Activated naive CD4-positive, alpha-beta T cell treated with anti-CD3 and anti-CD28 coated beads, Interleukin-2, amount 10 ng/mL, durations not matched to agents 7 days and 5 days (primary cell): ENCODE measurements at places on chromosomes 2 and 18.

GRCh38 chr2:101518578-101519492 lies 43.9 kb upstream of the RFX8 start:
- H3K27ac ChIP-seq: no peak overlapping the region
- H3K27me3 ChIP-seq: peaks cover 7% of the 10 kb centered on the region
- no peak overlapping the region for H3K4me3 ChIP-seq
- DNase-seq: no peak
- peaks cover 5% of the 10 kb centered on the region for H3K36me3 ChIP-seq
- peaks cover 36% of the 10 kb centered on the region for H3K4me1 ChIP-seq

GRCh38 chr18:52537261-52537660 lies 197.3 kb downstream of the DCC start:
- no peaks in the 10 kb centered on the region for H3K36me3 ChIP-seq
- H3K27ac ChIP-seq: no peak overlapping the region
- no peaks in the 10 kb centered on the region for H3K4me1 ChIP-seq
- DNase-seq: no peak
- no peak overlapping the region for H3K4me3 ChIP-seq

- H3K27ac ChIP-seq: no peak overlapping the region
- no peak for DNase-seq
- H3K4me3 ChIP-seq: no peak overlapping the region
- H3K27me3 ChIP-seq: peaks cover 3% of the 10 kb centered on the region
These were observed 166.9 kb downstream of the CDCA7 start for GRCh38 chr2:173521450-173522192.

- no peak overlapping the region for H3K27ac ChIP-seq
- H3K4me1 ChIP-seq: peaks cover 33% of the 10 kb centered on the region
- H3K4me3 ChIP-seq: no peak overlapping the region
- H3K27me3 ChIP-seq: peaks cover 3% of the 10 kb centered on the region
- H3K36me3 ChIP-seq: no peaks in the 10 kb centered on the region
- no peak for DNase-seq
These were observed 21.0 kb upstream of the STAT4 start for GRCh38 chr2:191171708-191172355.

GRCh38 chr2:98036349-98037000 lies 40.7 kb upstream of the TMEM131 start:
- H3K4me1 ChIP-seq: no peaks in the 10 kb centered on the region
- H3K27ac ChIP-seq: no peak overlapping the region
- H3K36me3 ChIP-seq: no peaks in the 10 kb centered on the region

DNA sequence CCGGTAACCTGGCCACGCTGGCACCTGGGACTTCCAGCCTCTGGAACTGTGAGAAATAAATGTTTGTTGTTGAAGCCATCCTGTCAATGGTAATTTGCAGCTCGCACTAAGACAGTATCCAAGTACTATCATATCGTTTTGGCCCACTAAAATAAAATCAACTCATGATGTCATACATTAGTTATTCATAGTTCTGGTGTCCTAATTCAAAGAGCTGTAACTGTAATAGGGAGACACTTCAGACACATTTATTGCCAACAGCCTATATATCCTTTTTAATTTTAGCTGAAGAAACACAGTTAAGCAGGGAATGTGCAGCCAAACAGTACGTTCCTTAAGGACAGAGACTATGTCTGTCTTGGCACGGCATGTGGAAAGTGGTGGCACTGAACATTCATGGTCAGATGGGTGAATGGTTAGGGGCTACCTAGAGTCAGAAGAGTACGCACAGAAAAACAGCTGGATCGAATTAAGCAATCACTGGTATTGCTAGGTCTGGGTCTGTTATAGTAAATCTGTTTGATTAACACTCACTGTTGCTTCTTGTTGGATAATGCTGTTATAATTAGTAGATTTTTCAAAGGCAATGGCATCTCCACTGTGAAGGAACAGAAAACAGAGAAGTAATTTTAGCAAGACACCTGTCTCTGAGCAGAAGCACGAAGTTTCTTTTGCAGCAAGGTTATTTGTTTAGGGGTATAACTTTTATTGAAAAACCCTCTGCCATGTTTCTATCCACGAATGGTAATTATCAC lies 41.3 kb upstream of the CREG2 start:
- no peak overlapping the region for H3K27ac ChIP-seq
- no peak for DNase-seq
- H3K27me3 ChIP-seq: peaks cover 8% of the 10 kb centered on the region

GRCh38 chr2:49261781-49262180 lies 107.5 kb upstream of the FSHR start:
- no peak for DNase-seq
- H3K36me3 ChIP-seq: no peaks in the 10 kb centered on the region
- H3K4me1 ChIP-seq: no peaks in the 10 kb centered on the region
- H3K4me3 ChIP-seq: no peak overlapping the region
- no peaks in the 10 kb centered on the region for H3K27me3 ChIP-seq
- H3K27ac ChIP-seq: no peak overlapping the region

GRCh38 chr2:194455358-194455757 lies 1201.7 kb upstream of the SLC39A10 start:
- H3K4me1 ChIP-seq: no peaks in the 10 kb centered on the region
- no peaks in the 10 kb centered on the region for H3K27me3 ChIP-seq
- H3K36me3 ChIP-seq: no peaks in the 10 kb centered on the region
- H3K27ac ChIP-seq: no peak overlapping the region

DNA sequence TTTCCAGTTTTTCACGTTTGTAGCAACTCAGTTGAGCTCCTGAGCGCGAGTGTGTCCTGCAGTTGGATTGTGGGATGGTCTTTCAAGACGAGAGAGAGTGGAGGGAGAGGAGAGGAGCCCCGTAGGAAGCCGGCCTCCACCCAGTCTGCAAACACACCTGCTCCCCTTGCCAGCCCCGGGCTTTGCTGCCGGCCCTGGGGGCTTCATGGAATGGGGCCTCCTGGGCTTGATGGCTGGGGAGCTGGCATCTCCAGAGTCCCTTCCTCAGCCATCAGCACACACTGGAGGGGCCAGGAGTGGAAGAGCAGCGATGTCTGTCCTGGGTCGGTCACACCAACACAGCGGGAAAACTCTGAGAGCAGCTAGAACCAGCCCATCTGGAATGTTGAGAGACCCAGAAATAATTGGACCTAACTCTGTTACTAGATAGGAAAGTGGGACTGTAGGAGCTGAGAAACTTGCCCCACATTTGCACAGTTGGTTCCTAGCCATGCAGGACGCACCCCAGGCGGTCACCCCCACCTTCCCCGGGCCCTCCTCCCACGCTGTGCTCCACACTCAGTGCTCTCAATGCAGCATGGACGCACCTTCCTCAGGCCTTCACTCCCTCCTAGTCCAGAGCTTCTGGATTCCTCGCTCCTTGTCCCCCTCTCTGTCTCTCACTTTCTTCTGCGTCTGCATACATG lies 69.6 kb downstream of the PTGR3 start:
- no peak for DNase-seq
- H3K27me3 ChIP-seq: peaks cover 4% of the 10 kb centered on the region
- H3K4me1 ChIP-seq: no peaks in the 10 kb centered on the region
- no peak overlapping the region for H3K27ac ChIP-seq
- H3K4me3 ChIP-seq: no peak overlapping the region

GRCh38 chr2:65354773-65355172 lies 77.6 kb downstream of the SPRED2 start:
- H3K27me3 ChIP-seq: no peaks in the 10 kb centered on the region
- no peak overlapping the region for H3K27ac ChIP-seq
- H3K4me3 ChIP-seq: no peak overlapping the region
- peaks cover 2% of the 10 kb centered on the region for H3K36me3 ChIP-seq

GRCh38 chr2:39772086-39772811 lies 6.8 kb downstream of the THUMPD2 start:
- no peak overlapping the region for H3K4me3 ChIP-seq
- no peaks in the 10 kb centered on the region for H3K27me3 ChIP-seq
- H3K27ac ChIP-seq: no peak overlapping the region
- peaks cover 34% of the 10 kb centered on the region for H3K4me1 ChIP-seq
- no peak for DNase-seq
- peaks cover 31% of the 10 kb centered on the region for H3K36me3 ChIP-seq

DNA sequence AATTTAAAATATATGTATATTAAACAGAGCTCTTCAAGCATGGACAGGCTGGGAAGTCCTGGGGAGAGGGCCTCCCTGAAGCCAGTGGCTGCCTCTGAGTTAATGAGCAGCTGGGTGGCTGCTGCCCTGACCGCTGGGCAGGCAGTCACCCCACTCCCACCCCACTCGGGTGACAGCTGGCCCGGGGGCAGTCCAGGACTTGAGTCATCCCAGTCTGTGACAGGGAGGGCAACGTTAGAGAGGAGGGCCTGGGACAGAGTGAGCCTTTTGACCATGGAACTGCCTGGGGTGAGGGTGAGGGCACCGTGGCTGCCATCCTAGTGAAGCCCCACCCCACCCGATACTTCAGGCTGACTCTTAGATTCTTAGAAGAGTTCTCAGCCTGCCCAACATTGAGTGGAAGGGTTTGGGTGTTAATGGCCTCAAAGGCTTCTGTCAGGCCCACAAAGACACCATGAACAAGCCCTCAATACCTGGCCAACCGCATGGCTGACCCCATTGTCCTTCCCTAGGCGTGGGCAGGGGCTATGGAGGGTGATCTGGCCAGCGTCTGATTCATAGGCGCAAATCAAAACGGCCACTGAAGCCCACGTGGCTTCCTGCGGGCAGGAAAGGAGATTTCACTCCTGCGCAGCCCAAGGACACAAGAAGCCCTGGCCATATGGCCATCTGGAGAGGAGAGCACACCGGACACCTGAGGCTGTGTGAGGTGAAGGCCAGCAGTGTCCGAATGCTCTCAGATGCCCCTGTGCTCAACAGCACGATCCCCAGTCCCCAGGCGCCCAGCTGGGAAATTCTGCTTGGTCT lies 47.5 kb downstream of the MRPS5 start:
- DNase-seq: no peak
- peaks cover 5% of the 10 kb centered on the region for H3K27me3 ChIP-seq
- H3K4me3 ChIP-seq: peak overlapping the region; percentile 95
- peaks cover 74% of the 10 kb centered on the region for H3K4me1 ChIP-seq
- peaks cover 35% of the 10 kb centered on the region for H3K36me3 ChIP-seq

DNA sequence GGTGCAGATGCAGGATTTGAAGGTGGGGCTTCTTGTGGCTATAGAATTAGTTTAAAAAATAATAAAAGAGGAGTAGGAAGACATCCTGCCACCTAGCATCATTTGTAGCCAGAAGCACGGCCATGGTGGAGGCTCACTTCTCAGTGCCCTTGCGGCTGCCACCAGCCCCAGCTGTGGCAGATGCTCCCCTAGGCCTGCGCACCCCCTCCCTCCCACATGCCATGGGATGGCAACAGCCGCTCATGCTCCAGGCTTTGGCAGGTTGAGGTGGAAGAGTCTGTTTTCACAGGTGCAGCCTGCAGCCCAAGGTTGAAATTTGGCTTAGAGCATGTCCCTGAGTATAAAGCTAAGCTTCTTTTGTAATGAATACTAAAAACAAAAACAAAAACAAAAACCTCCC lies 96.4 kb downstream of the GATA6 start:
- H3K27ac ChIP-seq: no peak overlapping the region
- H3K4me3 ChIP-seq: no peak overlapping the region
- no peaks in the 10 kb centered on the region for H3K36me3 ChIP-seq
- DNase-seq: no peak
- no peaks in the 10 kb centered on the region for H3K27me3 ChIP-seq

DNA sequence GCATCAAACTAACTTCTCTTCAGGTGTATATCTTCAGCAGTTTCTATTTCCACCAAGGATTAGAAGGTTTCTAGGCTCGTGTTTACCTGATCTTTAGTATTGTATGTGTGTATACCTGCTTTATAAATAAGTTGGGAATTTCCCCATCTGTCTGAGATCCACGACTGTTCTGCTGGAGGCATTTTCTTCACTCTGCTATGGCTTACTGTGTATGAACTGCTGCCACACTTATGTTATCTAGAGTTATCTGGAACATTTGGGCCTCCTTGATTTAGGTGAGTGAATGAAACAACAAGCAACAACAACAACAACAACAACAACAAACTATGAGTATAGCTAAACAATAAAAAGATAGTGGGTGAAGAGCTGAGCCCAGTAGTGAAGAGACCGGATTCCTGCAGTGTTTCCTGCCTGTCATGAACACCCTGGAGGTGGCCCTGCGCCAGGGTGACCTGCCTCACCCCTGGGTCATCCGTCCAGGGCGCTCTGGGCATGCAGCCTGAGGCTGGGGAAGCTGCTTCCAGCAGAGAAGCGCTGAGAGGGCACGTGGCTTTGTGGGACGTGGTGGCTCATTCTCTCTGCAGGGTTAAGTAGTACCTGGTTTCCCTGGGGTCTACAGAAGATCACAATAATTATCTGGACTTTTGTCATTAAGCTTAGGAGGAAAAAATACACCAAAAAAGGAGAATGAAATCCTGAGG lies 56.1 kb upstream of the GATA6 start:
- no peak overlapping the region for H3K4me3 ChIP-seq
- H3K36me3 ChIP-seq: no peaks in the 10 kb centered on the region
- H3K27me3 ChIP-seq: no peaks in the 10 kb centered on the region
- H3K27ac ChIP-seq: no peak overlapping the region
- no peaks in the 10 kb centered on the region for H3K4me1 ChIP-seq
